AG08396 (cell line): ENCODE measurements at places on chromosomes 4 and X.

DNA sequence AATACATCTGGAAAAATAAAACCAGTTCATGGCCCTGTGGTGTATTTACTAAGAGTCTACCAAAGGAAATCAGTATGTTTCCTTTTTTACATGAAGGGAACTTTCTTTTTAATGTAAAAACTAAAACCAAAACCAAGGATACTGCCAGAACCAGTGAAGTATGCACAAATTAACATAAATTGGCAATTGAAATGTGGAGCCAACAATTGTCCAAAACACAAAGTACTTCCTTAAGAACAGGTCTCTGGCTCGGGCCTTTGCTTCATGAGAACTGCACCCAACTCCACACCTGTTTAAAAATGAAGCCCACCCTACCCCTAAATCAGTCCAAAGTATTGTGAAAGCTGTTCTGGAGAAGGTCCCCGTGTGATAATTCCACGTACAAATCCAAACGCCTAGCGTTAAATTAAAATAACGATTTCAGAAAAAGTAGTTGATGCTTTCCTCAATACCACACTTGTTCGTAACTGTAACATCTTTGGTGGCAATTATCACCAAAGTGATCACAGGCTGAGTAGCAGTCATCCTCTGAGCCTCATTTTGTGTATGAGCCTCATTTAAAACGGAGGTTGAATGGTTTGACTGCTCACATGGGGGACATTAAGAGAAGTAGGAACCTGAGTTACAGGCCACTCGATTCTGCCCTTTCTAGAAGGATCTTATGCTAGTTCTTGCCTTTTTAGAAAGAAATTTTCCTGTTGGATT is 93.0 kb downstream of the GEMIN8 start:
- DNase-seq = no peak

GRCh38 chr4:6105311-6105911 is 87.2 kb upstream of the C4orf50 start:
- DNase-seq = no peak

GRCh38 chrX:140672840-140673731 is 36.5 kb upstream of the LINC00632 start:
- no peak for DNase-seq

DNA sequence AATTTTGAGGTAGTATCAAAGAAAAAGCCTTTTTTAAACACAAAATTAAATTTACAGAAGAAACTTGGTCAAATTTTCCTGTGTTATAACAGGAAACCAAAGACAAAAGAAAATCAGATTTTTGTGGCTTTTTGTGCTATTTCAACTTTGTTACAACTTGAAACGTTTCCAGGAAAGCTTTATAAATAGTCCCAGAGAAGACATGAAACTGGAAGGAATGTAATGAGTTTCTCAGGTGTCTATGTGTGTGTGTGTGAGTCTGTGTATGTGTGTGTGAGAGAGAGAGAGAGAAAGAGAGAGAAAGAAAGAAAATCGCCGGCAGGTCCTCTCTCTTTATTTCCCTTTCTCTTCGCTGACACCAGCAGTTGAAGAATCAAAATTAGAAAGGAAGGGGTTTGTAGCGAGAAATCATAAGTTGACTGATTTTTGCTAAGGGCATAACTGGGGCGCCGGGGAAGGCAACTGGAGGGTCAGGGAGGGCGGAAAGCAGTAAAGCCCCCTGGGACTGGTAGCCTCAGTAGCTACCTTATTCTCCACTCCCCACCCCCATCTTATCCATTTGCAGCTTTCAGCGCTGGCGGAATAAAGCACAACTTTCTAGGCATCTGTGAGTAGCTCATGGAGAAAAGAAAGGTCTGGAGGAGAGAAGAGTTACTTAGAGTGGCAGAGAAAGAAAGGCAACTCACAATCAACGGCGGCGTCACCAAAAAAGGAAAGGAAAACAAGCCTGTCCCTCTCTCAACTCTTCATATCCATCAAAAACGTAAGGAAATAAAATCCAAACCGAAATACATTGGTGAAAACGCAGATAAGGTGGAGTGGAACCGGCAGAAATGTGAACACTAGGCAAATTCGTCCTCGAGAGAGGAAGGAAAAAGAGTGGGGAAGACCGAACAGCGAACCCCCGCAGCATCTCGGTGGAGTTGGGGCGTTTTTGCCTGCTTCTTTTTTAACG is 1.3 kb downstream of the TMEM47 start:
- DNase-seq = no peak

DNA sequence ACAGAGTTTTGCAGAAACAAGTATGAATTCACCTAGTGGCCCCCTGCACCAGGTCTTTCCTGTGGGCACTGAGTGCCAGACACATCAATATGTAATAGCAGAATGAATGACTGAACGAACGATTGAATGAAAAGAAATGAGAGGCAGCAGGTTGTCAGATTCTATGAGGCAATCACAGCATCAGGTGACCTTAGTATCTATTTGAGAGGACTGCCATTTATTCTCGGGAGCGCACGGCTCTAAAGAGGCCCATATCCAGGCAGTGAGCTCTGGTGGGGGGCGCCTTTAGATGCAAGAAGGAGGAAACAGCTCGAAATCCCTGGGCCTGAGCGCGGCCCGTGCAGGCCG is 528 bp upstream of the SLC25A4 start:
- DNase-seq = no peak

DNA sequence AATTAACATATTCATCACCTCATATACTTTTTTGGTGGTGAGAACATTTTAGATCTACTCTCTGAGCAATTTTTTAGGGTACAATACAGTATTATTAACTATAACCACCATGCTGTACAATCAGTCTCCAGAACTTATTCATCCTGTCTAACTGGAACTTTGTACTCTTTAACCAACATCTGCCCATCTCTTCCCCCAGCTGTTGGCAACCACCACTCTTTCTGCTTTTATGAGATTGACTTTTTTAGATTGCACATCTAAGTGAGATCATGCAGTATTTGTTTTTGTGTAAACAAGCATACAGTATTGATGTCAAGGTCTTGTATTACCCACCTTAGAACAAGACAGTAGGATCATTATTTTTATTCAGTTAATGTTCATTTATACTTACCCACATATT is 516.8 kb downstream of the RPA4 start:
- no peak for DNase-seq

DNA sequence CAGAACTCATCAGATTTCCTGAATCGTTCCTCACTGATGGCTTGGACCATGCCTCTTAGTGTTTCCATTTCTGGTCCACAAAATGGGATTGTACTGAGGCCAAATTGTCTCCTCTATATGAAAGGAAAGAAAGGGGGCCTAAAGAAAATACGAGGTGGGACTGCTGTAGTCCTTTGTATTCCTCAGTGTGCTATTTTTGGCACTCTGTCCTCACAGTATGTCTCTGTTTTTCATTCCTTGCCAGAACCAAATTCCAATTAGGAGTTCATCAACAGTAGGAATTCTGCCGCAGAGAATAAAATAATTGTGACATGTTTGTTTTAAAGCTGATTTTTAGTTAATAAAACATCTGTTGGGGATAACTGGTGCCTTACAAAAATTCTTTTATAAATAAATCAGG is 515.7 kb downstream of the SMARCA1 start:
- DNase-seq = no peak

DNA sequence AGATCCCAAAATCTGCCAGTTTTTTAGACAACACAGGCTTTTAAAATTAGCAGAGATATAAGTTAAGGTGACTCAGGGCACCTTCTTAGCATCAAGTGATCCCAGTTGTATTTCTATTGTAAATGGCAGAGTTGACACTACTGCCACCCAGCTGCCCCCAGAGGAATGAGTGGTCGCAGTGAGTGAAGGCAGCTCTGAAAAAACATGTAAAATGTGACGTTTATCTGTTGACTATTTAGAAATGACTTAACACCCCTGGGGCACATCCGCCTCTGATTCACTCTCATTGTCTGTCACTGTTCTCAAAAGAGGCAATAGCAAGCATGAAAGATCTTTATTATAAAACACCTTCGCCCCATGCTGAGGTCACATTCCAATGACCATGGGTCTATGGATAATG is 592.4 kb downstream of the ACTRT1 start:
- no peak for DNase-seq

DNA sequence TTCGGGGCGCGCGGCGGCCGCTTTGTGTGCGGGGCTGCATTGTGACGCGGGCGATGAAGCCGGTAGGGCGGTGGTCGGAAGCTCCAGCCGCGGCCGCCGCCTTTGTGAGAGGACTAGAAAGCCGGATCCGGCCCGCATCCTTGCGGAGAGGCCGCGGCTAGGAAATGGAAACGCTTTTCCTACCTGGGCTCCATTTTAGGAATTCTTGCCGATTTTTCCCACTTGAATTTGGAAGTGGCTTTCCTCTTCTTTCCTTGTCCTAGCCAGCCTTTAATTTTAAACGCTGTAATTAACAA is 708 bp downstream of the TMSB4X start:
- DNase-seq = no peak

GRCh38 chrX:108034725-108035124 is 10.1 kb upstream of the VSIG1 start:
- DNase-seq = no peak

- DNase-seq = no peak
Measured at GRCh38 chr4:79526641-79527565, 118.9 kb upstream of the GK2 start.
